ENCODE measurements at places on chromosomes 12 and 14. TPM values are rescaled to one million over a fixed set of nuclear protein-coding genes. Genes with fewer than 3 reads are reported as not detected.

GRCh38 chr12:16159571-16159970 is 117.9 kb downstream of the SLC15A5 start:
- H3K4me3 ChIP-seq: no peak overlapping the region
- H3K27me3 ChIP-seq: no peaks in the 10 kb centered on the region
- no peaks in the 10 kb centered on the region for H3K36me3 ChIP-seq
- DNase-seq: no peak
- no peaks in the 10 kb centered on the region for H3K4me1 ChIP-seq

The EID3 gene
- 5.8 TPM for total RNA-seq

DNA sequence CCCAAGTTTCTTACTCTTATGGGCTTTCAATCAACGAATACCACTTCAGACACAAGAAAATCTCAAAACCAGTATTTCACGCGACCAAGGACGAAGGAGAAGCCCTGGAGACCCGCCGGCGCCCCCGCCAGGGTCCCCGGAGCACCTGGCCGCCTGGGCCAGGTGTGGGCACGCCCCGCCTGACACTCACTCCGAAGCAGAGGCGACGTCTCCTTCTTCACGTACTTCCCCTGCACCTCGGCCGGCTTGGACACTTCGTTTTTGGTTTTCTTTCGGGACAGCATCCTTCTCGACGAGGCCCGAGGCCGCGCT is 466 bp downstream of the SAV1 start:
- no peak overlapping the region for H3K4me3 ChIP-seq
- H3K36me3 ChIP-seq: peaks cover 3% of the 10 kb centered on the region
- peak overlapping the region; percentile 65 for H3K27ac ChIP-seq

The TMEM179 gene
- not detected for total RNA-seq

The TAS2R42 gene
- total RNA-seq: not detected

- no peak overlapping the region for H3K4me3 ChIP-seq
- no peaks in the 10 kb centered on the region for H3K27me3 ChIP-seq
- no peak for DNase-seq
- H3K4me1 ChIP-seq: peaks cover 37% of the 10 kb centered on the region
- H3K36me3 ChIP-seq: no peaks in the 10 kb centered on the region
- no peak overlapping the region for H3K27ac ChIP-seq
These were observed 29.0 kb downstream of the ACTN1 start for GRCh38 chr14:68950111-68950510.

The ACOT6 gene
- not detected for total RNA-seq

The NPC2 gene
- total RNA-seq: 54.1 TPM

DNA sequence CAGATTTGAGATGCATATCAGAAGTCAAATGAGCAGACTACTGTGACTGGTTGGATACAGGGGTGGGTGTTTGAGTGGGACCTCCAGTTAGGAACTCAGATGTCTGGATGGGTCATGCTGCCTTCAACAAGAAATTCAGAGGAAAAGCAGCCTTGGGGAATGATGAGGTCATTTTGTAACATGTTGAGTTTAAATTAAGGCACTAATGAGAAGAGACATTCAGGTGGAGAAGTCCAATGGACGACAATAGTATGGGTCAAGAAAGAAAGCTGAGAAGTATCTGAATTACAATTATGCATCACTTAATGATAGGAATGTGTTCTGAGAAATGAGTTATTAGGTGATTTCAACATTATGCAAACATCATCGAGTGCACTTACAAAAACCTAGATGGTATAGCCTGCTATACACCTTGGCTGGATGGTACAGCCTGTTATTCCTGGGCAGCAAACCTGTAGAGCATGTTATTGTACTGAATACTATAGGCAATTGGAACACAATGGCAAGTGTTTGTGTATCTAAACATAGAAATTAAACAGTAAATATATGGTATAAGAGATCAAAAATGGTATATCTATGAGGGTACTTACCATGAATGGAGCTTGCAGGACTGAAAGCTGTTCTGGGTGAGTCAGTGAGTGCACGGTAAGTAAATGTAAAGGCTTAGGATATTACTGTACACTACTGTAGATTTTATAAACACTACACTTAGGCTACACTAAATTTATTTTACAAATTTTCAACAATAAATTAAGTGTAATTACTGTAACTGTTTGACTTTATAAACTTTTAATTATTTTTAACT is 414.7 kb downstream of the RAD51B start:
- H3K27ac ChIP-seq: no peak overlapping the region
- DNase-seq: no peak
- H3K4me3 ChIP-seq: no peak overlapping the region

DNA sequence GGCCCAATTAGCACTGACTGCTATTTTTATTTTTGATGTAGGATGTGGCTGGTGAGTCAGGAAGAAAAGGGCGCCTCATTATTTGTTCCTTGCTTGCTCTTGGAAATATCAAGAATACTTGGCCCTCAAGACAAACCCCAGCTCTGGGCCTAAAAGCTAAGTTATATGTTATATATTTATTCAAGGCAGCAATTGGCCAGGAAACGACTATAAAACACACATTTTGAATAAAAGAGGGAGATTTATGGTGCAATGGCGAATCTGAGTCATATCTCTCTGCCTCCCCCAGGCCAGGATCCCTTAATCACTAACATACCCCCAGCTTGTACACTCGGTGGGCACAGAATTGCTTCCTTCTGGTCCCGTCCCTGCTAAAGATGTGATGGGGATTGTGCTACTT is 63.3 kb downstream of the TBX5 start:
- no peaks in the 10 kb centered on the region for H3K36me3 ChIP-seq
- no peak overlapping the region for H3K27ac ChIP-seq
- H3K4me1 ChIP-seq: no peaks in the 10 kb centered on the region
- no peak overlapping the region for H3K4me3 ChIP-seq

DNA sequence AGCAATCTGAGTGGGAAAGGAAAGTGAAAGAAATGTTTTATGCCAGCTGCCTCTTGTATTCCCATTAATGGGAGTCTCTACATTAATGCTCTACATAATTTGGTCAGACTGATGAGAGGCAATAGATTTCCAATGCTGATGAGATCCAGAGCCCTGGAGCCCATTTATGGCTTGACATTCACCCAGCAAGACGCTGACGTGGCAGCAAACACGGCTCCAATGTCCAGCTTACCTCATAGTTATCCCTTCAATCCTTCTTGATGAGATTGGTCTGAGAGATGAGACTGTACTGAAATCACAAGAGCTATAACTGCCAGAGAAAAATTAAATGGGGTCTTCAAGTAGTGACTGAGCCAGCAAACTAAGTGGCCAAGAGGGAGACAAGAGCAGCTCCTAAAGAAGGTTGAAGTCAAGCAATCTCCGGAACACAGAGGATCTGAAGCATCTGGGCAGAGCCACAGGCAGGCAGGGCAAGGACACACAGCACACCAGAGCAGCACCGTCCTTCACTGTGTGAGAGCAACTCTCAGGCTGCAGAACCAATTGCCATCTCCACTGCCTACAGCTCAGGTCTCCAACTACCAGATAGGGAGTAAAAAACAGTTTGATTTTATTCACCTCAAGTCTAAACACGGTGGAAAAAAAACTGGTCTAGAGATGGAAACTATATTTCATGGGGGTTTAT is 7.3 kb upstream of the MYO1A start:
- peaks cover 12% of the 10 kb centered on the region for H3K4me1 ChIP-seq
- no peak overlapping the region for H3K27ac ChIP-seq
- H3K27me3 ChIP-seq: no peaks in the 10 kb centered on the region
- no peak overlapping the region for H3K4me3 ChIP-seq
- no peak for DNase-seq
- H3K36me3 ChIP-seq: peaks cover 71% of the 10 kb centered on the region

- H3K27me3 ChIP-seq: peaks cover 5% of the 10 kb centered on the region
- H3K4me3 ChIP-seq: no peak overlapping the region
- H3K27ac ChIP-seq: no peak overlapping the region
- H3K36me3 ChIP-seq: peaks cover 4% of the 10 kb centered on the region
These were observed 11.7 kb upstream of the RPS6KL1 start for GRCh38 chr14:74934476-74935359.

The SRRM4 gene
- total RNA-seq: not detected

DNA sequence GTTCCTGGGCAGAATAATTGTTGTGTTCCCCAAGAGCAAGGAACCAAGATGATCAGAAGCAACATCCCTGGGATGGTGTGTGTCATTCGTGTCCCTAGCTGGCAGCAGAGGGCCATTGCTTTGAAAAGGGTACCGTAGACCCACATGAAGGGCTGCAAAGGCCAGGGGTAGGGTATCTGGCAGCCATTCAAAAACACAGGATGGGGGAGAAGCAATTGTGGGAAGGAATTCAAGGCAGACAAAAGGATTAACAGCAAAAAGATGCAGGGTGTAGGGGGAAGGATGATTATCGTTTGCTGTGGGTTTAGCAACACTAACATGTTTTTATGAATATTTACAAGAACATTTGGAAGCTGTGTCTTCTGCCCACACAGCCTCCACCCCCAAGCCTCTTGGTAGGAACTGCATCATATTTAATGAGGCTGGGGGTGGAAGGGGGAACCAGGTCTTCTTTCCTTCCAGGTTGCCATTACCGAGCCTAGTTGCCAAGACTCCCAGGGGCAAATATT is 169.0 kb upstream of the G2E3 start:
- H3K27me3 ChIP-seq: peaks cover 8% of the 10 kb centered on the region
- no peaks in the 10 kb centered on the region for H3K4me1 ChIP-seq
- H3K36me3 ChIP-seq: no peaks in the 10 kb centered on the region
- H3K27ac ChIP-seq: no peak overlapping the region
- H3K4me3 ChIP-seq: no peak overlapping the region

GRCh38 chr14:33508126-33509062 is 442.5 kb downstream of the EGLN3 start:
- no peak overlapping the region for H3K27ac ChIP-seq
- H3K4me1 ChIP-seq: no peaks in the 10 kb centered on the region
- DNase-seq: no peak
- no peaks in the 10 kb centered on the region for H3K36me3 ChIP-seq
- H3K4me3 ChIP-seq: no peak overlapping the region

The KRT1 gene
- total RNA-seq: 0.33 TPM

GRCh38 chr12:115946867-115947695 is 330.4 kb downstream of the MED13L start:
- no peak overlapping the region for H3K27ac ChIP-seq
- no peaks in the 10 kb centered on the region for H3K4me1 ChIP-seq
- no peak overlapping the region for H3K4me3 ChIP-seq
- no peaks in the 10 kb centered on the region for H3K36me3 ChIP-seq

DNA sequence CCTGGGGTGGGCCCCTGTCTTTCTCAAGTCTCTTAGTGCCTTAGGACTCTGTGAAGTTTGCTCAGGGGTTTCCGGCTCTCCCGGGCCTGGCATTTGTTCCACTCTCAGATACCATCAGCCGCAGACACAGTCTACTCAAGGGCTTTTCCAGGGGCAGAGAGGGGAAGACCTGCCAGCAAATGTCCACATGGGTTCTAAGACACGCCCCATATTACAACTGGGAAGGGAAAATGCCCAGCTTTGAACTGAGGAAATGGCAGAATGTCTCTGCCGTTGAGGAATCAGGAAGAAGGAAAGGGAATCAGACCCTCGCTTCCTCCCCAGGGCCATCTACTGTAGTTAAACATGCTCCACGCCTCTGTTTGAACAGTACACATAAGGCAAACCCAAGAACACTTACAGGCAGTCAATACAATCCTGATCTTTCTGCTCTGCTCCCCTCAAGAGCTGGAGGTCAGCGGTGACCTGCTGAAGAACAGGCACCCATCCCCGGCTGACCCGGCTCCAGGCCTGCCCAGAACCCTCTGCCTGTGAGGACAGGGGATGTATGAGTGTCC is 7.9 kb downstream of the CCDC85C start:
- H3K36me3 ChIP-seq: no peaks in the 10 kb centered on the region
- peaks cover 17% of the 10 kb centered on the region for H3K4me1 ChIP-seq
- H3K27me3 ChIP-seq: no peaks in the 10 kb centered on the region
- H3K27ac ChIP-seq: no peak overlapping the region
- H3K4me3 ChIP-seq: no peak overlapping the region

GRCh38 chr12:120855823-120856588 is 48.2 kb downstream of the SPPL3 start:
- no peaks in the 10 kb centered on the region for H3K27me3 ChIP-seq
- H3K36me3 ChIP-seq: peaks cover 11% of the 10 kb centered on the region
- H3K4me3 ChIP-seq: no peak overlapping the region
- peaks cover 51% of the 10 kb centered on the region for H3K4me1 ChIP-seq
- peak; percentile 45 for DNase-seq

DNA sequence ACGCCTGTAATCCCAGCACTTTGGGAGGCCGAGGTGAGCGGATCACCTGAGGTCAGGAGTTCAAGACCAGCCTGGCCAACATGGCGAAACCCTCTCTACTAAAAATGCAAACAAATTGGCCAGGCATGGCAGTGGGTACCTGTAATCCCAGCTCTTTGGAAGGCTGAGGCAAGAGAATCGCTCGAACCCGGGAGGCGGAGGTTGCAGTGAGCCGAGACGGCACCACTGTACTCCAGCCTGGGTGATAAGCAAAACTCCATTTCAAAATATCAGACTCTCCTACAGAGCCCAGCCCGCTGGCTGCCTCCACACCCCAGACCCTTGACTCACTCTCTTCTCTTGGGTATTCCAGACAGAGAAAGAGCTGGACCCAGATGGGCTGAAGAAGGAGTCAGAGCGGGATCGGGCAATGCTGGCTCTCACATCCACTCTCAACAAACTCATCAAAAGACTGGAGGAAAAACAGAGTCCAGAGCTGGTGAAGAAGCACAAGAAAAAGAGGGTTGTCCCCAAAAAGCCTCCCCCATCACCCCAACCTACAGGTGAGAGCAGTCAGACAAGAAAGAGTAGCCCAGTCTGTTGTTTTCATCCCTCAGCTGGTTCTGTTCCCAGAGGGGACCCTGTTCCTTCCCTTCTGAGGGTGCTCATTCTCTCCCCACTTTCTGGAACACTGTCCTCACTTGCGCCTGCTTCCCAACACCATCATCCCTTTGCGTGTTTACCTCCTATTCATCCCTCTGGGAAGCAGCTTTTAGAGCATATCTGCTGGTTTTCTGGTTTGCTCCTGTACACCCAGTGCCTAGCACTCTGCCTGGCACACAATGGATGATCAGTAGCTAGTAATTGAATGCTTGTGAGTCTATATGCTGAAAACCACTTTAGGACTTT is 19.7 kb downstream of the AGAP2 start:
- peak overlapping the region; percentile 81 for H3K27ac ChIP-seq
- DNase-seq: peak; percentile 5
- H3K4me1 ChIP-seq: no peaks in the 10 kb centered on the region
- H3K27me3 ChIP-seq: no peaks in the 10 kb centered on the region
- H3K36me3 ChIP-seq: peaks cover 46% of the 10 kb centered on the region

DNA sequence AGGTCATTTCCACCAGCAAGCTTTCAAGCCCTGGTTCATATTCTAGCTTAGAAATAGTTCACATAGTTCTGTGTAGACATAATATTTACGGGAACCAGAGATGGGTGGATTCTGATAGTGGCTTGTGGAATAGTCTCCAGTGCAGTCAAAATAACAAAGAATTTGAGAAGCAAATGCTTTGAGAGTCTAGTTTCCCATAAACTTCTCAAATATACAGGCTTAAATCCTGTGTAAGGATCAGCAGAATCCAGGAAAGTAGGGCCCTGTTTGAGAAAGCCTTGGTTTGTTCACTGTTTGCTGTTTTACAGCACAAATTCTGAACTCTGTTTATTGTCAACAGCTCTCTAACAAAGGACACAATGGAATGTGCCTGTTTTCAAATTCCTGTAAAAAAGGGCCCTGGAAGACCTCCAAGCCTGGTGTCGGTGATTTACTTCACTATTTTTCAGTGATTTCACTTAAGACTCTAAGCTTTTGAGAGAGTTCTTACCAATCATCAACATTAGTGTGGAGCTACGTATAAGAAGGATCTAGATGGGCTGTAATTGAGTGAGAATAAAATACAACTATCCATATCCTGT is 11.4 kb upstream of the FOS start:
- no peaks in the 10 kb centered on the region for H3K4me1 ChIP-seq
- no peak overlapping the region for H3K4me3 ChIP-seq
- H3K27ac ChIP-seq: no peak overlapping the region
- no peak for DNase-seq
- no peaks in the 10 kb centered on the region for H3K36me3 ChIP-seq
- H3K27me3 ChIP-seq: peaks cover 45% of the 10 kb centered on the region

The SLC35F4 gene
- total RNA-seq: not detected

The WNT5B gene
- total RNA-seq: not detected

The TCL1A gene
- total RNA-seq: not detected

- peaks cover 10% of the 10 kb centered on the region for H3K4me1 ChIP-seq
- H3K27me3 ChIP-seq: no peaks in the 10 kb centered on the region
- no peak for DNase-seq
These were observed 14.0 kb upstream of the TRPV4 start for GRCh38 chr12:109847142-109847735.
